HFFc6 (cell line): ENCODE measurements at places on chromosomes 4 and X.

GRCh38 chr4:47482326-47482725 lies 2.7 kb upstream of the ATP10D start:
- DNase-seq: peak; percentile 70

DNA sequence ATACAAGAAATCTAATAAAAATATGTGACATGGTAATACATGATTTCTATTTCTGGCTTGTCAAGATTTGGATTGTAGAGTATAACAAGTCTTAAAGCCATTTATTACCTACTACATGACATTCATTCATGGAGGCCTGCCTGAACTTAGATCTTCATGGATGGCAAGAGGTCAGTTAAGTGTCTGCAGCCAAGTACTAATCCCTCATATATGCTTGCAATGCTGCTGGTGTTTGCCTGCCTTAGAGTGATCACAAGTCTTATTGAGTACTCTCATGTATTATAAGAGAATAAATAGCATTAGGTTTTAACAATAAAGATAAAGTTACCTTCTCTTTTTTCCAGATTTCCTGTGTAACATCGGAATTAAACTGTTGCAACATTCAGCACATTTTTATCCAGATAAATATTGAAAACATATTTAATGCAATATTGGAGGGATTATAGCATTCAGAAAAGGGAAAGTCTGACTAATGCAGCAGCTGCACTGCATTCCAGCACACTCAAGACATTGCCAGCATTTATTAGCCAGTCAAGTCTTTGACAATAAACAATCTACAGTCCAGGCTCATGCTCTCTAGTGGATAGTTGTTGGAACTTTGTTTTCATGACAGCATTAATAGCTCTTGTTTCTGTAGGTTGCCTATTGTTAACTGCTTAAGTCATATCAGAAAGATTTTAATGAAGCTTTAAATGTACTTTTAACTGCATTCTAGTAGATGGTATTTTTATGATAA lies 737.1 kb downstream of the FAT4 start:
- DNase-seq: peak; percentile 57

DNA sequence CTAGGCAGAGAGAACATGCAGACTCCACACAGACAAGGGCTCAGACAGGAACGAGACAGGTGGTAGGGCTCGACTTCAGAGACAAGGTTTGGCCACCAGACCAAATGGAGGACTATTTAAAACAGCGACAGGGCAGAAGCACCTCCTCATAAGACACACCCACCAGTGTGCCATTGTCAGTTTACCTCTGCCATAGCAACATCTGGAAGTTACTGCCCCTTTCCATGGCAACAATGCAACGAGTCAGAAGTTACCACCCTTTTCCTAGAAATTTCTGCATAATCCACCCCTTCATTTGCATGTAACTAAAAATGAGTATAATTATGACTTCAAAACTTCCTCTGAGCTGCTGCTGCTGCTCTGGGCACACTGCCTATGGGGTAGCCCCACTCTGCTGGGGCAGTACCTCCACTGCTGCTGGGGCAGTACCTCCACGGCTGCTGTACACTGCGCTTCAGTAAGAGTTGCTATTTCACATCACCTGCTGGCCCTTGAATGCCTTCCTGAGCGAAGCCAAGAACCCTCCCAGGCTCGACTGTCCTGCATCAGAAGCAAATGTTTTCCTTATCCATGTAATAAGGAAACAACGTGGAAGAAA lies 2222.3 kb upstream of the AGA start:
- no peak for DNase-seq

DNA sequence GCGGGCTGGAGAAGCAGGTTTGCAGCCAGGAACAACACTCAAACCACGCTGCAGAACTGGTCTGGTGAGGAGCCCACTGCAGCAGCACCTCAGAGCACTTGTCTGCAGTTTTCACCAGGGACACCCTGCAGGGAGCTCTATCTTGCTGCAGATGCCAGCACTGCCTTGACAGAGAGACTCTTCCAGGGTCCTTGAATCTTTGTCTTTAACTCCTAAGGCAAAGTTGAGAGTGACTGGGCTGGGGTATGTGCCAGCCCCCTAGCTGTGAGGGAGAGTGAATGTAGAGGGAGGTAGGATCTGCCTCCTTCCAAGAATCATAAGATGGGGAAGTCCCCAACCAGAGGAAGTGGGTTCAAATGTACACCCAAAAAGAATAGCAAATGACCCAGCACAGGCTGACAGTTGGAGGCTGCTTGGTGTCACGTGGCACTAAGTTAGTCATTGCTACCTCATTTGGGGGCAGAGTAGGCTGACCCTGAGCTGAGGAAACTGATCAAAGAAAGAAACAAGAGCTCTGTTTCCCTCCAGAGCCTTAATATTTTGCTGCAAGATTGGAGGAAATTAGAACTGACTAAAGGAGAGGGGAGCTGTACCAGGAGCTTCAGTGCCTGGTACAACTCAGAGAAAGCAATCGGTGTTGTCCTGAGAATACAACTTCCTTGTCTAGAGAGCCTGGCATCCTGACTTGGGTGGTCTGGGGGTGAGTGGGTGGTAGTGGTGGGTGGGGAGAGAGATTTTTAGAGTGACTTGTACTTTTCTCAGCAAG lies 28.2 kb upstream of the HUWE1 start:
- no peak for DNase-seq

GRCh38 chrX:99301990-99302389 lies 1108.1 kb downstream of the PCDH19 start:
- no peak for DNase-seq

DNA sequence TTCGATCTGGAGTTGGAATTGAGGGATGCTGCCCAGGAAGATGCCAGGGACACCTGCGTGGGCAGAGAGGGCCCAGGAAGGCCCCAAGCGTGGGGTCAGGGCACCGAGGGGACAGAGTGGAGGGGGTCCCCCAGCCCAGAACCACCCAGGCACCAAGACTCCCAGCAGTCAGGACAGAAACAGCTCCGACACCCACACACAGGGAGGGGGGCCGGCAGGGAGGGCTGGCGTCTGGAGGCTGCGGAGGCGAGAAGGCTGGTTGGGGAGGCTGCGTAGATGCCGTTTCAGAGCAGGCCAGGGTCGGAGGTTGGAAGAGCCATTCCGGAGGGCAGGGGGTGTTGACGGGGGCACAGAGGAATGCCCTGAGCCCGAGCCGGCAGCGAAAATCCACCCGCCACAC lies 23.6 kb downstream of the ATP5ME start:
- DNase-seq: no peak

DNA sequence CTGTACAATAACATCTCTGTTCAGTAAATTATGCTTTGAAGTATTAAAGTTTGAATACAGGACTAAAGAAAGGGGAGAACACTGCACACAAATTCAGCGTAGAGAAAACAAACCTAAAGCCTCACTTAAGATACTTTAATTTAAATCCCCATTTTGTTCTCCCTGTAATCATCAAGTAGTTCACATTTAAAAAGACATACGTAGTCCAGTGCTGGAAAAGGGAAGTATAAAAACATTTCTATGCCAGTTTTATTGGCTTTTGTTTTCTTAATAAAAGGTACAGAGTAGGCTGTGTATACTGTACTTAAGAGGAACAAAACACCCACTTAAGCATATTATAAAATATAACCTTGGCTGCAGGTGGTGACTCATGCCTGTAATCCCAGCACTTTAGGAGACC lies 101.6 kb downstream of the FGF16 start:
- no peak for DNase-seq

DNA sequence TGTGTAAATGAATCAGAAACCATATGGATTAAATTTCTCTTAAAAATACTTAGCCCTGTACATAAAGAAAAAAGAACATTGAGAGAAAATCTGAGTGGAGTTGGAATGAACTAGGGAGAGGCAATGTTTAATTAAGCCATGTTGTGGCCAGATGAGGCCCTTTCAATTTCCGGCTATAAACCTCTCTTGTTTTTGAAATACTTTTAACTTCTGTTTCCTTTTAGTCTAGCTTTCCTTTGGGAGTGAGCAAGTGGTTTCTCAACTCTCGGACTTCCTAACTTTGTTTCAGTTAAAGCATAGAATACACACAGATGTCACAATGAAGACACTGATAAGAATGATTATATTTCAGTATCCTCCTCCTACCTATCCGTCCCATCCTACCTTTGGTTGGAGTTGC lies 197.2 kb downstream of the ARHGAP24 start:
- DNase-seq: no peak

- peak; percentile 96 for DNase-seq
Measured at GRCh38 chr4:7557456-7557855, 122.7 kb upstream of the PSAPL1 start.

DNA sequence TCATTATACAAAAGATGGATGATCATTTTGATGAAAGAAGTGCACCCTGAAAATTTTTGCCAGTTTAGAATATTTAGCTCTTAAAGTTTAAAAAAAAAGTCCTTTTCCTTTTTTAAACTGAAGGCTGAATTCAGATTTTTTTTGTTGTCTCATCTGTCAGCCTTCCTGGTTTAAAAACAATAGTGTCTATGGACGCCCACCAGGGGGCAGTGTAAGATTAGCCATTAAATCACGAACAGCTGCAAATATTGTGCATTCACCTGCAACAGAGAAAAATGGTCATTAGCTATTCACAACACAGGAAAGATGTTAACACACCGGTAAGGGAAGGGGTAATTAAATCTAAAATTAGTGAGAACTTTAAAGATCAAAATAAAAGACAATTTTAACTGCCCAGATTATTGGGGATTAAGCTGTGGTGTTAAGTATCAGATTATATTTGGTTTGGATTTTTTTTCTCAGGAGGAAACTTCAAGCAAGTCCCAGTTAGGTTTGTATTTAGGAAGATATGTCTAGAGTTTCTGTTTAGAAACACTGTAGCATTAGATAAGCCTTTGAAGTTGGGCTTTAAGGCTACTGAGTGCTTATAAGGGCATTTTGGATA lies 4.4 kb upstream of the CXorf38 start:
- peak; percentile 36 for DNase-seq

DNA sequence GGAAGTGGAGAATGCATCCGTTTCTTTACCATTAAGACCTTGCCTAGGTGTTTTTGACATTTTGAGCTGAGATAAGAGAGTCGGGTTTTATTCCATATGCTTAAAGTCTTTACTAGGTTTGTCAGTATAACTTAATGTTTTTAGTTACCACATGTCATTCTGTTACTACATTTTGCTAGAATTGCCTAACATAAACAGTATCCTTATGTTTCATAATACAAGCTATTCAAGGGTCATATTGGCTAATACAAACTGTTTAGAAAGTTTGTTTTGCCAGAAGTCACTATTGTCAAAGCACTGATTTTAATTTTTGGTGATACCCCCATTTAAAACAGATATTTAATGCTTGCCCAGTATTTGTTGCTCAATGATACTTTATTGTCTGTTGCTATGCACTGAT lies 427.7 kb upstream of the MAGEB2 start:
- no peak for DNase-seq

- peak; percentile 10 for DNase-seq
Measured at GRCh38 chr4:25792200-25792791, 70.5 kb downstream of the SEL1L3 start.

DNA sequence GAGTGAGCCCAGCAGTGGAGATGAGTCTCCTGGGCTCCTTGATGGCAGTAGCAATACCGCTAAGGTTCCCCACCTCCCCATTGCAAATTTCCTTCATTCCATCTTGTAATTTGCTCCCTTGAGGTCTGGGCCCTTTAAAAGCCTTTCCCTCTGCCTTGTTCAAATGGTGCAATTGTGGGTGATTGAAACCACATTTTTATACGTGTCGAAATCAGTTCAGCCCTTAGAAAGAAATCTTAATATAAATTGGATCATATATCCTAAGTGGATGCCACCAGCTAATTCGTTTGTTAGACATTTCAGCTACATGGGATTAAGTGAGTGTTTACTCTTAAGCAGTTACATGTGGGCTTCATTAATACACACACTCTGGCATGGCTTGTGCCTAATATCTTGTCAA lies 68.6 kb downstream of the NHS start:
- DNase-seq: no peak

GRCh38 chr4:88429401-88429800 lies 27.5 kb upstream of the HERC5 start:
- no peak for DNase-seq

DNA sequence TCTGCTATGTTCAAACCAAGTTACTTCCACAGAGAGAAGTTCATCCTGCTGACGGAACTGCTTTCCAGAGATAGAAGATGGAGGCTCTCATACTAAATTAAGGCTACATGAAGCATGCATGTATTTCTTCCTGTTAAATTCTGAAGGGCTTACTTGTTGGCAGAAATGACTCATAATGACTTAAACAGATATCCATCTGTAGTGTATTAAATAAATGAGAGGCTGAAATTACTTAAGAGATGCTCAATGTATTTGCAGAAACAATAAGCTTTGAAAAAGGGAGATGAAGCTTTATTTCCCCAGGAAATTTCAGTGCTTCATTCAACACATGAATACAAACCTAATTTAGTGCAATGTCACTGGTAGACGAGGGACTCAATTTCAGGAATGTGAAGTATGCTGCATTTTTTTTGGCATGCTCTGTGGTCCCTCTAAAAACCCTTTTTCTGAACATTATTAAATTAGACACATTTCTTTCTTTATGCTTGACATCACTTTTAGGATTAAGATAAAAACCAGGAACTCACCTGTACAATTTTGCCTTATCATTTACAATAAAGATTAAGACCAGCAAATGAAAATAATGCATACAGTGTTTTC lies 759.1 kb upstream of the POU3F4 start:
- no peak for DNase-seq

- DNase-seq: peak; percentile 31
Measured at GRCh38 chr4:165537028-165537648, 158.3 kb downstream of the CPE start.

DNA sequence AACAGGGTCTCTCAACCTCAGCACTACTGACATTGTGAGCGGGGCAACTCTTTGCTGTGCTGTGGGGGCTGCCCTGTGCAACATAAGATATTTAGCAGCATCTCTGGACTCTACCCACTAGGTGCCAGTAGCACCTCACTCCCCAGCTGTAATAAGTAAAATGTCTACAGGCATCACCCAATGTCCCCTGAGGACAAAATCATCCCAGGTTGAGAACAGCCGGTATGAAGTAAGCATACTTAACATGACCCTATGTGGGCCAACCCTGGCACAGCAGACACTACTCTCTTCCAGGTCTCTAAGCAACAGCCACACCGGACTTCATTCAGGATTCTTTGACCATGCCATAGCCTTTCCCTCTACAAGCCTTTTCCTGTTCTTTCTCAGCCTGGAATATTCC lies 10.5 kb upstream of the MGST2 start:
- DNase-seq: peak; percentile 45

- DNase-seq: no peak
Measured at GRCh38 chr4:89364541-89364940, 56.9 kb upstream of the GPRIN3 start.

DNA sequence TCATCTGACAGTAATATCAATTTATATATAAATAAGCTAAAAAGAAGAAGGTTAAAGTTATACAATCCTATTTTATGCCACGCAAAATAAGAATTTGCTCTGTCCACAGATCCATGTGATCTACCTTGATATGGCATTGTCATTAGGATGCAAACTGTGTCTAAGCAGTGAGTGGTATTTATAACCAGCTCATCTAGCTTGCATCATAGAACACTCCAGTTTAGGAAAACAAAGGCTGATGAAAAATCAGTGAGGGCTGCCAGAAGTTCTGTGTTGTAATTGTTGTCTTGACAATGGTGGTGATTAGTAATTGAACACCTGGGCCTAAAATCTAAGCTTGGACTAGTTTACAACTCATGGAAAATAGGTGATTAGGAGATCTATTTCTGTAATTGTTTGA lies 111.0 kb downstream of the CPE start:
- DNase-seq: no peak
